Hindlimb muscle (tissue), 1 donor: ENCODE measurements at places on chromosomes 13 and 19.
A peak's percentile ranks its signal among the peaks of the same experiment; 100 is the strongest.

- no peak for DNase-seq
These were observed 117.4 kb upstream of the ZNF536 start for GRCh38 chr19:30254789-30255188.

DNA sequence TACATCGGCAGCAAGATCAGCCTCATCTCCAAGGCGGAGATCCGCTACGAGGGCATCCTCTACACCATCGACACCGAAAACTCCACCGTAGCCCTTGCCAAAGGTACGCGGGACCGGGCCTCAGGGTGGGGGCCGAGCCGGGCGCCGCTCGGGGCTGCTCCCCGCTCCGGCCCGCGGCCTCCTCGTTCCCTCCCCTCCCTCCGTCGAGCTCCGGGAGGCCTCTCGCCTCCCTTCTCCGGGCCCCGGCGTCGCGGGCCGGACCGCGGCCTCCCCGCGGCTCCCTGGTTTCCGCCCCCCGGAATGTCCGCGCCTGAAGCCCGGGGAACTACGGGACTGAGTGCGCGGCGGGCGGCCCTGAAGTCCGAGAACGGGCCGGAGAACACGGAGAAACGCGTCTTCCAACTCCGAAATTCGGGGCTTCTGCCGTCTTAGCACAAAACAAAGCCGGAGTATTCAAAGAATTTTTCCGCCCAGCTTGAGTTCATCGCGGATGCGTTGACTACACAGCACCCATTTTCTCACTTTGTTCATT, 423 bp downstream of the LSM14A start:
- no peak for DNase-seq

DNA sequence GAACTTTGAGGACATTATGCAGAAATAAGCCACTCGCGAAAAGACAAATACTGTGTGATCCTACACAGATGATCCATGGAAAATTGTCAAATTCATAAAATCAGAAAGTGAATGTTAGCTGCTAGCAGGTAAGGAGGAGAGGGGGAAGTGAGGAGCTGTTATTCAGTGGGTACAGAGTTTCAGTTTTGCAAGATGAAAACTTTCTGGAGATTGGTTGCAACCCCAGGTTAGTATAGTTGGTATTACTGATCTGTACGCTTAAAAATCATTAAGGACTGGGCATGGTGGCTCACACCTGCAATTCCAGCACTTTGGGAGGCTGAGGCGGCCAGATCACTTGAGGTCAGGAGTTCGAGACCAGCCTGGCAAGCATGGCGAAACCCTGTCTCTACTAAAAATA, 17.9 kb downstream of the ZNF101 start:
- no peak for DNase-seq

DNA sequence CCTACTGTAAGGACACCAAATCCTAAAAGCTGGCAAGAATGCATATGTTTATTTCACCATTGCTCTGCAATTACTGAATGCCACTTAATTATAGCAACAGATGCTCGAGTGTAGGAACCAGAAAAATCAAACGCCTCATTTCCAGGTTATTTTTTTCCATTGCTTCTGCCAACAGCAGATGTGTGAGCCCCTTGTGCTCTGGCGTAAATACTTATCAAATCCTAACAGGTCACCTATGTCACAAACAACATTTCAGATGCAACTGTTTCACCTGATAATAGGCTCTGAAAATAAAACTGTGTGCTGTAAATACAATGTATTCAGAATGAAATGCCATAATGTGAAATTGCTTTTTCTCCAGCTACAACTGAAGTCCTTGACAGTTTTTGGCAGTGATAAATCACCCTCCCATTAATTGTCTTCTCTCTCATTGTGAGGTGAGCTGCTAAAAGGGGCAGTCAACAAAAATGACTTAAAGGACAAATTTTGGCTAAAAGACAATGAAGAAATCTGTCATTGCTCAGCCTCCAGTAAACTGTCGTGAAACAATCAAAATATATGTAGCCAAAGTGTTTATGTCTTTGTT, 344.0 kb downstream of the DACH1 start:
- no peak for DNase-seq

DNA sequence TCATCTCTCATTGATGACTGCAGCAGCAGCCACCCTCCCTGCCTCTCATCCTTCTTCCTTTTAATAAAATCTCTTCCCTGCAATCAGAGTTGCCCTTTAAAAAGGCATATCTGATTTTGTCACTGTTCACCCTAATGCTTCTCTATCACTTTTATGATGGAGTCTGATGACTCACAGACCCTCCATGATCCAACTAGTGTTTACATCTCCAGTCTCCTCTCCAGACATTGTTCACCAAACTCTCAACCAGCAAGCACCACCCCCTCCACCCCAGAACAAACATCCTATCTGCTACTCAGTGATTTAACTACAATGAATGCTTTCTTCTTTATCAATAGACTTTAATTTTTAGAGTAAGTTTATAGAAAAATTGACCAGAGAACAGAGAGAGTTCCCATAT, 59.5 kb downstream of the TNFSF11 start:
- no peak for DNase-seq

- DNase-seq = no peak
These were observed 72.8 kb downstream of the EFNB2 start for GRCh38 chr13:106462710-106463109.

GRCh38 chr19:49538643-49539042, 10.8 kb downstream of the RCN3 start:
- no peak for DNase-seq

DNA sequence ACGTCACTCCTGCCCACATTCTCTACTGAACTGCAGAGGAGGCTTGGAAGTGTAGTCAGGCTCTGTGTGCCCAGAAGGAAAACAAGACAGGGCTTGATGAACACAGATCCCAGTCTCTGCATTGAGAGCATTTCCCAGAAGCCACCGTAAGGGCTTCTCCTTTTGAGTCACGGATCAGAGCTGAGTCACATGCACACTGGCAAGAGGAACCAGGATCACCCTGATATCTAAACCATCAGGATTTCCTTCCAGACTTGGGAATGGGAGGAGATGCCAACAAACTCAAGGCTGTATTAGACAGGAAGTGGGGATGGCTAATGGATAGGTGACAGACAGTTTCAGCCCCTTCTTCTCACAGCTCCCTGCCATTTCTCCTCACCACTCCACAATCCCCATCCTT, 17.7 kb upstream of the FBXO17 start:
- DNase-seq = no peak

GRCh38 chr13:74032325-74032724, 101.9 kb downstream of the KLF12 start:
- DNase-seq = no peak

- DNase-seq = no peak
These were observed 4.9 kb upstream of the TDRD3 start for GRCh38 chr13:60392131-60392530.

- DNase-seq = peak; percentile 77
These were observed 79.5 kb upstream of the ZNF835 start for GRCh38 chr19:56751078-56751489.

GRCh38 chr13:85313761-85314503, 485.3 kb downstream of the SLITRK6 start:
- no peak for DNase-seq

- DNase-seq = no peak
These were observed 348.1 kb downstream of the FOXO1 start for GRCh38 chr13:40318366-40318765.

GRCh38 chr19:4909156-4909896, at the start of gene UHRF1:
Gene UHRF1, plus strand, starts transcription at chr19:4909501. Its CDS starts 1,385 bp downstream, at chr19:4910886.
- DNase-seq = no peak

- no peak for DNase-seq
These were observed 15.9 kb upstream of the KCTD15 start for GRCh38 chr19:33780746-33781145.

DNA sequence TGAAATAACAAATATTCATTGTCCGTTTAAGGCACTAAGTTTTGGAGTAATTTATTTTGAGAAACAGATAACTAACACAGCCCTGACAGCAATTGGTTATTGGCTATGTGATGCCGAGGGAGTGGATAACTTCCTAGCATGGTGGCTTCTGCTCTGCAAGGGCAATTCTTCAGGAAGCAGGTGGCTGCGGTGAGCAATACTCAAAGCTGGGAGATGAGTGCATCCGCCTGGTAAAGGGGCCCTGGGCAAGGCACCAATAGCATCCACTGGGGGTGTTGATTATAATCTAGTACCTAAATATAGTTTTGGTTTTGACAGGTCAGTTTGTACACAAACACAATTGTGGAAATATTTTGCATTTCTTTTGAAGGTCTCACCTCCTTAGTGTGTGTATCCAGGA, 41.0 kb downstream of the CCDC70 start:
- no peak for DNase-seq
